H9 (cell line): ENCODE measurements at places on chromosomes 13 and 19.

- no peak for DNase-seq
Observed at GRCh38 chr19:39078436-39079200, 5.5 kb upstream of the ACP7 start.

DNA sequence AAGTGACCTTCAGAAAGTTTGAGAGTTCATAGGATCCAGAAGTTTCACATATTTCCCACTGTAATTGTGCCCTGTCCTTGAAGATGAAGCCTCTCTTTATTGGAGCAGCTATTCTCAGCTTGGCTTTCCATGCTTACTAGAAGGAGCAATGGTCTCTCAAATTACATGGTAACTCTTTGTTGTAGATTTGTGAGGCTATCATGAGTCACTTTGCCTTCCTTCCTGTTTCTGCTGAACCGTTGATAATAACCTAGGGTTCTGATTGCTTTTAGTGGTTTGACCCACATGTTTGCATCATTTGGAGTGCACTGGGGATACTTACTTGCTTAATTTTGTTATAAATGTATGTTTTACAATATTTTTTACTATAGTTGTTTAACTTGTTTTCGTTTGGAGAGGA is 772.9 kb upstream of the SLITRK6 start:
- DNase-seq, result no peak

- DNase-seq, result no peak
Observed at GRCh38 chr13:50244355-50244712, 229.1 kb downstream of the KCNRG start.

DNA sequence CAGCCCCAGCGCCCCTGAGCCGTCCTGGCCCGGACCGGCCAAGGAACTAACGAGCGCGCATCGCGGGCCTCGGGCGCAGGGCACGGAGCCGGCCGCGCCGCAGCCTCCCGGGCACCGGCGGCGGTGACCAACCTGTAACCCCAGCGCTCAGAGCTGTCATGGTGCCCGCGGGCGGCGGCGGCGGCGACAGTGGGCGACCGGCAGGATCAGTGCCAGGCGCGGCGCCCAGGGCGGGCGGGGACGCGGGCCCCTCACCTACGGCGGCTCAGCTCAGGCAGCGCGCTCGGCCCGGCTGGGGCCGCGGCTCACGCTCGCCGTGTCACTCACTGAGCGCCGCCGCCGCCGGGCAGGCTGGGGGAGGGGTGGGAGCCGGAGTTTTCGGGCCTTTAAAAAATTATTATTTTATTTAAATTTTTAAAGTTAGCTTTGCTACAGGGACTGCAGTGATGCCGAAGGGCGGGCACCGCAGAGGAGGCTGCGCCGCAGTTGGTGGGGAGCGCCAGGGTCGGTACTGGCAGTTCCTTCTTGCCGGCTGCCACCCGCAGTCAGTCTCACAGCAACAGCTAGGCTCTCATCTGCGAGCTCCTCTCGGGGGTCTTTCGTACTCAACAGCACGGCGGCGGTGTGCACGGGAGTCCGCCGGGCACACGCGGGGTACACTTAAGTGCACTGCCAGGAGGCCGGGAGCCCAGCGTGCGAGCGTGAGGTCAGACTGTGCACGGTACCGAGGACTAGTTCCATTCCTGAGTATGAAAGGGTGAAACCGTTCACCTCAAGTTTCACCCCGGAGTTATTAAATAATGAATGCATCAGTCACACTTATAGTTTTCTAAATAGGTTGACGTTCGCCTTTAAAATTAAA is at the start of gene NALCN:
Gene NALCN (minus strand): TSS at position 328 of the 862 bp plus-strand sequence. CDS start 17,382 bp downstream, outside the sequence.
- DNase-seq, result peak; percentile 39

GRCh38 chr13:95124959-95125358 is 176.3 kb downstream of the ABCC4 start:
- DNase-seq, result no peak

DNA sequence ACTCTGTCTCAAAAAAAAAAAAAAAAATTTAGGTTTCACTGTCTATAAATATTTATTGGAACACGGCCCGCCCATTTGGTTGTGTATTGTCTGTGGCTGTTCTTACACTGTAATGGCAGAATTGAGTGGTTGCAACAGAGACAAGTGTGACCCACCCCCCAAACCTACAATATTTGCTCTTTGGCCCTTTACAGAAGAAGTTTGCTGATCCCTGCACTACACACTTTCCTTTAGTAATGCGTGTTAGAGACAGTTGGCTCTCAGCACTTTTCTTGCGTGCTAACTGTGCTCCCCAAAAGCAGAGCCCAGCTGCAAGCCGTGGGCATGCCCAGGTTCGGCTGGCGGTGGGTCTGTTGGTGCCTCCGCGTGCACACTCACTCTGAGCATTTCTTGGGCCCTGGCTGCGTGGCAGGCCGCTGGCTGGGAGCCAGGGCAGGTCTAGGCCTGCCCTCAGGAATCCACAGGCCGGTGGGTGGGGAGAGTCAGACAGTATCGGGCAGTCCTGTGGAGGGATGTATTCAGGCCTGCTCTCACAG is 72.6 kb downstream of the SIPA1L3 start:
- no peak for DNase-seq

DNA sequence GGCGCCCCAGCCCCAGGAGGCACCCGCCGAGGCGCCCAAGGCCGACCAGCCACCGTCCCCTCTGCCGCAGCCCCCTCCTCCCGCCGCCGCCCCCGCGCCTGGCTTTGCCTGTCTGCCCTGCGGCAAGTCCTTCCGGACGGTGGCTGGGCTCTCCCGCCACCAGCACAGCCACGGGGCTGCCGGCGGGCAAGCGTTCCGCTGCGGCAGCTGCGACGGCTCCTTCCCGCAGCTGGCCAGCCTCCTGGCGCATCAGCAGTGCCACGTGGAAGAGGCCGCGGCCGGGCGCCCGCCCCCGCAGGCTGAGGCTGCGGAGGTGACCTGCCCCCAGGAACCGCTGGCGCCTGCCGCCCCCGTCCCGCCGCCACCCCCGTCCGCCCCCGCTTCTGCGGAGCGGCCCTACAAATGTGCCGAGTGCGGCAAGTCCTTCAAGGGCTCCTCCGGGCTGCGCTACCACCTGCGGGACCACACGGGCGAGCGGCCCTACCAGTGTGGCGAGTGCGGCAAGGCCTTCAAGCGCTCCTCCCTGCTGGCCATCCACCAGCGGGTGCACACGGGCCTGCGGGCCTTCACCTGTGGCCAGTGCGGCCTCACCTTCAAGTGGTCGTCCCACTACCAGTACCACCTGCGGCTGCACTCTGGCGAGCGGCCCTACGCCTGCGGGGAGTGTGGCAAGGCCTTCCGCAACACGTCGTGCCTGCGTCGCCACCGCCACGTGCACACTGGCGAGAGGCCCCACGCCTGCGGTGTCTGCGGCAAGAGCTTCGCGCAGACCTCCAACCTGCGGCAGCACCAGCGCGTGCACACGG is 2.6 kb upstream of the NAT14 start:
- DNase-seq, result no peak

GRCh38 chr19:41563854-41564514 is 12.0 kb upstream of the CEACAM21 start:
- DNase-seq, result peak; percentile 39

DNA sequence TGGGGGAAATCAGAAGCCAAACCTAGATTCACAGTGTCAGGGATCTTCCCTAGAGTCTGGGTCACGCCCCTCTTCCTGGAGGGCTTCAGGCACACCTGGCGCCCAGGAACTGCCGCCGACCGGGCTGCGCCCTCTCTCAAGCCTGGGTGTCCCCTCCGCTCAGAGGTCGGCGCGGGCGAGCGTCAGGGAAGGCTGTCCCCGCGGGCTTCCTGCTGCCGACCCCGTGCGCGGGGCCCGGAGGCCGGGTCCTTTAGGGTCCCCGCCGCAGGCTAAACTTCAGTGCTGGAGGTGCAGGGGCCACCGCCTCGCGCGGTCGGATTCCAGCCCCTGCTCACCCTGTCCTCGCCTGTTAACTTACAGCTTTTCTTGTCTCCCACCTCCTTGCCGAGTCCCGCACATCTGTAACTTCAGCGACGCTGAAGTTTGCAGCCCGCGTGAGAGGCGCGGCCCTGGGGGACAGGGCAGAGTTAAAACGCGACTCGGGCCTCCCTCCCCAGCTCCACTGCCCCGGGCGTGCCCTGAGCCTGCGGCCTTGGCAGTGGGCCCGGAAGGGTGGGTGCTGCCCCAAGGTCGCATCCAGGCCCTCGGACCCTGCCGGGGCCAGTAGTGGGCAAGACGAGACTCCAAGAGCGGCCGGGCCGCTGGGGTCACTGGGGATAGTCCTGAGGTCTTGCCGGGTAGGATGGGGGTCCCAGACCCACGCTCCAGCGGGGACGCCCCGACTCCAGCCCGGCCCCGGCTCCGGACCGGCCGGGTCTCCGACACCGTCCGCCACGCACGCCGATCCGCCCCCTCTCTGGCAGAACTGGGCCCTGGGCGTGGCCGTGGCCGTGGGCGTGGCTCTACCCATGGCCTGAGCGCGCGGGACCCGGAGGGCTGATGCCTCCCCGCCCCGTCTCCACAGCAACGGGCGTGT is 95.6 kb upstream of the ZNF98 start:
- DNase-seq, result no peak
